ENCODE measurements at places on chromosomes 1 and 21. TPM values are rescaled to one million over a fixed set of nuclear protein-coding genes. Genes with fewer than 3 reads are reported as not detected.

The DNALI1 gene
- total RNA-seq, result 1.7 TPM

The TNFSF4 gene
- total RNA-seq, result 0.15 TPM

The MCOLN3 gene
- total RNA-seq, result 10.7 TPM

The OR14K1 gene
- total RNA-seq, result not detected

The ZNF684 gene
- 3.1 TPM for total RNA-seq

The SPRR1B gene
- total RNA-seq, result 247 TPM

The SMPDL3B gene
- 0.48 TPM for total RNA-seq

- no peak overlapping the region for H3K4me3 ChIP-seq
- no peaks in the 10 kb centered on the region for H3K4me1 ChIP-seq
- H3K27ac ChIP-seq, result no peak overlapping the region
- DNase-seq, result no peak
- no peaks in the 10 kb centered on the region for H3K36me3 ChIP-seq
Measured at GRCh38 chr1:100799548-100799947, 80.0 kb downstream of the VCAM1 start.

DNA sequence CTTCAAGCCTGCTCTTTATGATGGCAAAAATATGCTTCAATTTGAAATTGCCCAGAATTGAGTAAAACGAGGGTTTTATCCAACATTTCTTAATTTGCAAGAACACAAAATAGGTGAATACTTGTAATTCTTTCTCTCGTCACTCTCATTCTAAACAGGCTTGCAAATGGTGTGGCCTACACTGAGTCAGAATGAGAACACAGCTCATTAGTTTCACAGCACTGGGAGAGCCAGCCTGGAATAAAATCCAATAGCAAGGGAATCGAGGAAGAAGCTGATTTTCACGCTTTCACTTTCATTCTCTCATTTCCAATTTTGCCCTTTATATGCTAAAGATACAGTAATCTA is 537.5 kb downstream of the LTN1 start:
- no peak for DNase-seq
- H3K36me3 ChIP-seq, result no peaks in the 10 kb centered on the region

GRCh38 chr21:31479222-31479621 is 135.2 kb upstream of the TIAM1 start:
- H3K27ac ChIP-seq, result no peak overlapping the region
- H3K27me3 ChIP-seq, result no peaks in the 10 kb centered on the region
- DNase-seq, result no peak
- H3K4me1 ChIP-seq, result no peaks in the 10 kb centered on the region
- no peak overlapping the region for H3K4me3 ChIP-seq

GRCh38 chr21:18138507-18138906 is 106.1 kb upstream of the CHODL start:
- H3K27me3 ChIP-seq, result no peaks in the 10 kb centered on the region
- H3K27ac ChIP-seq, result no peak overlapping the region
- H3K4me3 ChIP-seq, result no peak overlapping the region
- H3K36me3 ChIP-seq, result no peaks in the 10 kb centered on the region

GRCh38 chr1:221965252-221965651 is 223.4 kb upstream of the DUSP10 start:
- no peaks in the 10 kb centered on the region for H3K4me1 ChIP-seq
- no peaks in the 10 kb centered on the region for H3K36me3 ChIP-seq
- no peaks in the 10 kb centered on the region for H3K27me3 ChIP-seq
- no peak overlapping the region for H3K4me3 ChIP-seq
- H3K27ac ChIP-seq, result no peak overlapping the region
- no peak for DNase-seq

- no peak overlapping the region for H3K27ac ChIP-seq
- H3K4me1 ChIP-seq, result peaks cover 20% of the 10 kb centered on the region
- no peaks in the 10 kb centered on the region for H3K27me3 ChIP-seq
- no peak overlapping the region for H3K4me3 ChIP-seq
Measured at GRCh38 chr1:207882692-207883091, 28.2 kb downstream of the CD34 start.

GRCh38 chr1:61186753-61187152 is 104.4 kb downstream of the NFIA start:
- H3K36me3 ChIP-seq, result no peaks in the 10 kb centered on the region
- DNase-seq, result no peak
- H3K27me3 ChIP-seq, result no peaks in the 10 kb centered on the region

- no peaks in the 10 kb centered on the region for H3K36me3 ChIP-seq
- peak overlapping the region; percentile 39 for H3K4me3 ChIP-seq
- peaks cover 43% of the 10 kb centered on the region for H3K4me1 ChIP-seq
- H3K27me3 ChIP-seq, result peaks cover 52% of the 10 kb centered on the region
- DNase-seq, result no peak
- H3K27ac ChIP-seq, result no peak overlapping the region
Measured at GRCh38 chr1:26360807-26361604, 7.1 kb upstream of the CRYBG2 start.

- H3K27ac ChIP-seq, result no peak overlapping the region
- H3K4me1 ChIP-seq, result peaks cover 11% of the 10 kb centered on the region
- no peak for DNase-seq
- no peaks in the 10 kb centered on the region for H3K36me3 ChIP-seq
- H3K27me3 ChIP-seq, result no peaks in the 10 kb centered on the region
Measured at GRCh38 chr1:150185481-150185880, 35.8 kb downstream of the PLEKHO1 start.

- no peak overlapping the region for H3K27ac ChIP-seq
- H3K36me3 ChIP-seq, result no peaks in the 10 kb centered on the region
- H3K27me3 ChIP-seq, result no peaks in the 10 kb centered on the region
- no peak for DNase-seq
Measured at GRCh38 chr1:197319631-197320030, 51.6 kb downstream of the CRB1 start.

DNA sequence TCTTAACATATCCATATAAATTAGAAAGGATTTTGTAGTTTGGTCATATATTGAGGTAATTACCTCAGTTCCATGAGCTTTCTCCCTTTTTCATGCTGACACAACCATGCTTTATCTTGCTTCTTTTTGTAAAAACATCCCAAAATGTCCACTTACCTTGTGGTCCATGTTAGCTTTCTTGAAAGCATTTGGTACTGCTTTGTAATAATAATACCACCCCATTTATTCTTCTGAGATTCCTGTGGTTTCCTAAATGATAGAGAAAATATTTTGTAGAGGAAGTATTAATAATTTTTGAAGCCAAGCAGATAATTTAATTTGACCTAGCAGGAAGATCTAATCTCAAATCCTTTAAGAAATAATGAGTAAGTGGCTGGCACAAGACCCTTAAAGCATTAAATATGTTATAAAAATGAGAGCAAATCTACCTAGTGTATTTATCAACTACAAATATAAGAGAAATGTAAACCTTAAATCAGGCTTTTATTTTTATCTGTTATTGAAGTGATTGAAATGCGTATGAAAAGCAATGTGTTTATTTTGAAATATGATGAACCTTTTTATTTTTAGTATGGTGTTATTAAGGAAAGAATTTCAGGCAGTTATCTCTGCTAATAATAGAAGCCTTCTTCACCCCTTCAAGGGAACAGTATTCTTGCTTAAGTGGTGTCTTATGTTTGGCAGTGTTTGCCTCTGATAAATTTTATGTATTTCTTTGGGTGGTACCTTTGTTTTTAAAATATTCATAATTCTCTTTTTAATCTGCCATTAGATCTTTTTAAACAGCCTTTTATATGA is 9.2 kb downstream of the PRKAA2 start:
- no peak overlapping the region for H3K4me3 ChIP-seq
- no peaks in the 10 kb centered on the region for H3K27me3 ChIP-seq
- no peaks in the 10 kb centered on the region for H3K36me3 ChIP-seq
- H3K4me1 ChIP-seq, result no peaks in the 10 kb centered on the region

- no peak for DNase-seq
- no peaks in the 10 kb centered on the region for H3K36me3 ChIP-seq
- no peak overlapping the region for H3K4me3 ChIP-seq
- peak overlapping the region; percentile 40 for H3K27ac ChIP-seq
Measured at GRCh38 chr1:39087435-39087834, 61.3 kb downstream of the NDUFS5 start.

GRCh38 chr1:172201572-172201971 is 218.9 kb upstream of the C1orf105 start:
- H3K4me3 ChIP-seq, result no peak overlapping the region
- H3K27me3 ChIP-seq, result no peaks in the 10 kb centered on the region
- H3K27ac ChIP-seq, result no peak overlapping the region
- H3K36me3 ChIP-seq, result no peaks in the 10 kb centered on the region
- DNase-seq, result no peak
- no peaks in the 10 kb centered on the region for H3K4me1 ChIP-seq
